ENCODE measurements at places on chromosomes 11 and 22. TPM values are rescaled to one million over a fixed set of nuclear protein-coding genes. Genes with fewer than 3 reads are reported as not detected.

- DNase-seq: no peak
These were observed 2.5 kb upstream of the TPST2 start for GRCh38 chr22:26592421-26592891.

DNA sequence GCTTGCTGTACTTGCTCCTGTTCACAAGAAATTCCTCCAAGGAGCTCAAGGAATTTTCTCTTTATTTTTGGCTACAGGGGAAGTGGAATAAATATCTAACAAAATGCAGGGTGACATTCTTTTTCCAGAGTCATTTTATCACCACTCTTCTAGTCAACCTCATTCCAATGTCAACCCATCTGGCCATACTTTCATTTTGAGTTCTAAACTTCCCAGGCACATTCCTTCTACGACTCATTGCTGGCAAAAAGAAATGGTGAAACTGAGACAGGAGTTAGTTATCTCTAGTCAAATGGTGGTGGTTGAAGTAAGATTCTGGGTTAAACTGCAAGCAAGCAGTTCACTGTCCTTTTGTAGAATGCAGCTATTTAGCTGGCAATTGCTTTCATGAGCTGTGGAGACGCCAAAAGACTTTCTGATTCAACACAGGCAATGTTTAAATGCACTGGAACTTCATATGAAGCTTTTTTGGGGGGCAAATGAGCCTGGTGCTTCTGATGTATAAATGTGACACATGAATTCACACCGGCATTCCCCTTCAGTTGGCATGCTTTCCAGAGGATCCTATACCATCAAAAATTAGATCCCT, 304.6 kb downstream of the CADM1 start:
- no peak for DNase-seq

GRCh38 chr11:90747057-90747456, 524.2 kb upstream of the CHORDC1 start:
- DNase-seq: no peak

- DNase-seq: peak; percentile 33
These were observed 83.7 kb upstream of the LINC01488 start for GRCh38 chr11:69397732-69398131.

- no peak for DNase-seq
These were observed 37.7 kb upstream of the TFIP11 start for GRCh38 chr22:26549902-26550497.

- DNase-seq: peak; percentile 88
These were observed at the start of gene TCF20 for GRCh38 chr22:42270510-42271190. TSS of gene TCF20 (minus strand) at chr22:42270653. CDS start at chr22:42215305, 55,348 bp downstream.

GRCh38 chr22:49525360-49525759, 302.3 kb downstream of the BRD1 start:
- DNase-seq: no peak

DNA sequence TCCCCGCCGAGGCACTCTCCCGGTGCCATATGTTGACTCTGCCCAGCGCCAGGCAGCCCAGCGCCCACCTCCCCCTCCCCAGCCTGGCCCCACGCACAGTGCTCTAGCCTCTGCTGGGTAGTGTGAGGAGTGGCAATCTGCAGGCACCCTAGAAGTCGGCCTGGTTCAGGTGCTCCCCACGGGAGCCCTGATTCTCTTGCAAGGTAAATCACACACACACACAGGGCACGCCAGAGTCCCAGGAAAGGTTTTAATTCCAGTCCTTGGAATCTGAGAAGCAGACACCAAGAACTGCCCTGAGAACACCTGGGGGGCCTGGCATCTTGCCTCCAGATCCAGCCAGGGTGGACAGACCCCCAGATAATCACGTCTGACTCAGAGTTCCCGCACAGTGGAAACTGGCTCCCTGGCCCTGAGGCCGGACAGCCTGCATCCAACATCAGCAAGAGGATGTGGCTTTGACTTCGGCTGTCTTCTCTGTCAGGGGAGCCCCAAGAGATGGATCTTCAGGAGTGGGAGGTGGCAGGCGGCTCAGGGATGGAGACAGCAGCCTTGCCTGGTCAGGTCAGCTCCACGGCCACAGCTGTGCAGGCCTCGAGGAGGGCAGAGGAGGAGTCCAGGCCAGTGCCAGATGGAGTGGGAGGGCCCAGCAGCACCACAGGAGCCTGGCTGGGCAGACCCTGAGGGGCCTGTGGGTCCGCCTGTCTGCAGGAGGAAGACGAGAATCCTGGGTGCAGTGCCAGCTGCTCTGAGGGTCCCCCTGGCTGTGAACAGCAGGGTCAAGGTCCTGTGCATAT, 1.1 kb upstream of the RIN1 start:
- DNase-seq: no peak

DNA sequence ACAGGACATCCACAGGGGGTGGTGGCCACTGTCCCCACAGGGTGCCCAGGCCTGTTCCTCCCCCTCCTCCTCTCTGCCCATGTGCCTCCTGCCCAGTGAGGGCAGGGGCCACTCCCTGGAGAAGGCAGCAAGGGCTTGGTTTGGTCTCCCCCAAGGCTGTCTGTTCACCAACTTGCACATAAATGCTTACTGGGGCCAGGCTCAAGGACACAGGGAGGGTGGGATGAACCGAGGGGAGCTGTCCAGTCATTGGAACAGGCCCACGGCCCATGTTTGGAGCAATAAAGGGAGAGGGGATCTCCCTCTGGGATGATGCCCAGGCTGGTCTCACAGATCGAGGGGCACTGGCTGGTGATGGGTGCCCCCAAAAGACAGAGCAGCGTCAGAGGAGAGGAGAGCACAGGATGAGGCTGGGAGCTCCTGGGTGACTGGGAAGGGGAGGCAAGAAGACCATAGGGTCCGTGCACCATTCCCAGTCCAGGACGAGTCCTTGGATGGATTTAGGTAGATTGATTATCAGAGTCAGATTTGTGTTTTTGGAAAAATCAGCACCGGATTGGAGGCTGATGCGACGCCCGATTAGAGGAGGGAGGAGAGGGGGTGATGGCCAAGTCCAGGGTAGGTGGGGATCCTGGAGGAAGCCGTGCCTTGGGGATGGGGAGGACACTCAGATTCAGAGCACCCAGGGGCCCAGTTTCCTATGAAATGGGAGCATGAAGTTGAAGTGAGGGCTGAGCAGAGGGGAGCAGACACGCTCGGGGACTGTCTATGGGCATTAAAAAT, 1.1 kb downstream of the IGLL5 start:
- no peak for DNase-seq

DNA sequence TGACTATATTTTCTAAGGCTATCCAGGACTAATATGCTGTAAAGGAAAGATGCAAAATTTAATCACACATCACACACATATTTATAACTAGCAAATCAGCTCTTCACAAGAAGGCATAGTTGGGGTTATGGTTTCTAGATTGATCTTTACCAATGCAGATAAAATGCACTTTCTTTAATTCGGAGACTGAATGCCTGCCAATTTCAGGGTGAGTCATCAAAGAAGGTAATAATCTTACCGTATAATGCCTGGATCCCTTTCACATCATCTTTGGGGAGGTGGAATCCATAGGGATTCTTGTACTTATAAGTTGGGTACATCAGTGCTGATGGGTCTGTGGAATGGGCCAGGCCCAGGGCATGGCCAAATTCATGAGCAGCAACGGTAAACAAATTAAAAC, 16.4 kb downstream of the MMP20 start:
- DNase-seq: no peak

GRCh38 chr22:24434471-24435322, 7.3 kb downstream of the ADORA2A start:
- peak; percentile 83 for DNase-seq

DNA sequence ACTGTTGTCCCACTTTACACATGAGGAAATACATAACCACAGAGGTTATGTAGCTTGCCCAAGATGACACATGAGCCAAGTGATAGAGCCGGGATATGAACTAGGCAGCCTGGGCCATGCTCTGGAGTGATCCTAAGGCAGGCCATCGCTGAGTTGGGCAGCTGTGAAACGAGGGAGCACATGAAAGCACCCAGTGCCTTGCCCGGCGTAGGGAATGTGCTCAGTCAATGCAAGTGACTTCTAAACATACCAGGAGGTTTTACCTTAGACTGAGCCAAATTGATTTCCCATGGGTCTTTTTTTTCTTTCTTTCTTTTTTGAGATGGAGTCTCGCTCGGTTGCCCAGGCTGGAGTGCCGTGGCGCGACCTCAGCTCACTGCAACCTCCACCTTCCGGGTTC, 10.5 kb downstream of the GRIK4 start:
- DNase-seq: peak; percentile 25

GRCh38 chr11:120952461-120953434, 71.2 kb upstream of the TBCEL start:
- DNase-seq: peak; percentile 84

GRCh38 chr11:75277211-75277805, 36.7 kb downstream of the TPBGL start:
- DNase-seq: peak; percentile 26

- DNase-seq: no peak
These were observed 71.8 kb downstream of the UBASH3B start for GRCh38 chr11:122727101-122727929.

GRCh38 chr11:121929581-121929980, 186.4 kb downstream of the BLID start:
- DNase-seq: no peak

GRCh38 chr11:120835601-120836228, 188.2 kb upstream of the TBCEL start:
- no peak for DNase-seq

- DNase-seq: peak; percentile 63
These were observed 3.3 kb upstream of the RAG1 start for GRCh38 chr11:36564376-36565030.

DNA sequence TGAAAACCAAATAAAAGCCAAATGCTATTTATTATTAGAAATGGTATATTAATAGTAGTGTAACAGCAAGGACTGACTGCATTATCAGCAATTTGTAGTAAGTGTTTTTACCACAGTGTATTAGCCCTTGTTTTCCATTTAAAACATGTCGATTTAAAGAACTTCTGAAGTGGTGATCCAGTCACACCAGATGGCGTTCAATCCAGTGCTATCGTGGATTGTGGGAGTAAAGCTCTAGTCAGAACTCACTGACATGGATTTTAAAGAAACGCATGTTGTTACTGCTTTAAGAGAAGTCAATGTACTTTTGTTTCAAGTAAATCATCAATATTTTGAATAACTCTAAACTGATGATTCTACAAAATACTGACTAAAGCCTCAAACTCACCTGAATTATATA, 51.1 kb downstream of the LARGE2 start:
- DNase-seq: no peak

DNA sequence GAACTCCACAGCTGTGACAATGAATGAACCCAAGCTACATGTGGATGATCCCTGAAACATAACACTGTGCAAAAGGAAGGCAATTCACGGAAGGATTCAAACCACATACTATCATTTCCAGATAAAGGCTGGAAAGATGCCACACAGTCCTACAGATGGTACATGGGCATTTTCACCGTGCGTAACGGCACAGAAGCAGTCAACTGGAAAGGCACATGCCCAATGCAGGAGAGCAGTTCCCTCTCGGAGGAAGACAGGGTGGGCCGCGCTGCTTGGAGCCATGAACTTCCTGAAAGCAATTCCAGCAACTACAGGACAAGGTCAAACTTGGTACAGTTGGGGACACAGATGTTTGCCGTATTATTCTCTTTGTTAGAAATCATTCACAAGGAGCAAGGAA, 103.7 kb downstream of the SHANK2 start:
- no peak for DNase-seq

The CRYBA4 gene
- not detected for total RNA-seq

The OR8K3 gene
- total RNA-seq: not detected

The FOLR2 gene
- 28.4 TPM for total RNA-seq

The UCP2 gene
- 43.1 TPM for total RNA-seq

The LSP1 gene
- total RNA-seq: 89.6 TPM

The OR5L2 gene
- total RNA-seq: not detected

The KCNJ1 gene
- total RNA-seq: 0.13 TPM

The KCNQ1OT1 gene
- 7.2 TPM for total RNA-seq

The C11orf91 gene
- not detected for total RNA-seq

The CPT1A gene
- total RNA-seq: 55.9 TPM

The PLCB3 gene
- total RNA-seq: 23.6 TPM

The DTX4 gene
- total RNA-seq: 35.9 TPM

The RFPL3 gene
- not detected for total RNA-seq

The ARVCF gene
- total RNA-seq: 59.4 TPM

The TBX1 gene
- 4.2 TPM for total RNA-seq

All from sciatic nerve (tissue), 2 donors.